ENCODE measurements at places on chromosomes 7 and 10. TPM values are rescaled to one million over a fixed set of nuclear protein-coding genes. Genes with fewer than 3 reads are reported as not detected.

GRCh38 chr10:116271593-116272439 lies 1.2 kb downstream of the GFRA1 start:
- peaks cover 38% of the 10 kb centered on the region for H3K4me1 ChIP-seq
- H3K27me3 ChIP-seq, result peaks cover 39% of the 10 kb centered on the region
- peak; percentile 36 for DNase-seq
- peak overlapping the region; percentile 93 for H3K27ac ChIP-seq
- H3K4me3 ChIP-seq, result peak overlapping the region; percentile 88
- H3K36me3 ChIP-seq, result peaks cover 19% of the 10 kb centered on the region

The AOAH gene
- not detected for total RNA-seq

The VWC2 gene
- total RNA-seq, result 1.2 TPM

The DNAH11 gene
- 0.22 TPM for total RNA-seq
